ENCODE measurements at places on chromosomes 1 and 21. TPM values are rescaled to one million over a fixed set of nuclear protein-coding genes. Genes with fewer than 3 reads are reported as not detected.
A peak's percentile ranks its signal among the peaks of the same experiment; 100 is the strongest.

GRCh38 chr1:21317035-21317689, 26.9 kb upstream of the ECE1 start:
- peak; percentile 82 for DNase-seq

GRCh38 chr1:3115275-3116149, 46.5 kb downstream of the PRDM16 start:
- no peak for DNase-seq

DNA sequence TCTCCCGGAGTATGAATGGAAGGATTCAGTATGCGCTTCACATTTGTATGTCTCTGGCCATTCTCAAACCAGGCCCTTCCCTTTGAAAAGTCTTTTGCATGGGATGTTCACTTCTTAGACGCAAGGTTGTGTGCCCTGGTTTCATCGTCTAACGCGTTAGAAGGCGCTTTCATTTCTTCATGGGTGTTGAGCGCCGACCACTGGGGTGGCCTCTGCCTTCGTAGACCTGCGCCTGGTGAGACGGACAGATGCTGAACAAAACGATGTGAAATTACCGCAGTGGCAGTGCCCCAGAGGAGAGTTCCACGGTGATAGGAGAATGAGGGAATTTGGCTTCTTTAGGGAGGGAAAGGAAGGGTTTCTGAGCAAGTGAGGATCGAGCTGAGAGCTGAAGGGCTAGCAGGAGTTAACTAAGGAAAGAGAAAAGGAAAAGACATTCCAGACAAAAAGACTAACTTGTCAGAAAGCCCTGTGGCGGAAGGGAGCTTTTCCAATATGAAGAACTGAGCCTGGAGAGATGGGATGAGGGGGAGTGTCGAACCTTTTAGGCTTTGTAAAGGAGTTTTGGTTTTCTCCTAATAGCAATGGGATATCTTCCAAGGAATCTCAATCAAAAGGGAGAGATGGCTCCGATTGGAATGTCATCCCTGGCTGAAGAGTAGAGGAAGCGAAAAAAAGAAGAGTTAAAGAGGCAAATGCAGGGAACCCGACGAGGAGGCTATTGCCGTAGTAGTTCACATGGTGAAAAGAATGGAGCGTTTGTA, 951 bp downstream of the GGPS1 start:
- peak; percentile 49 for DNase-seq

DNA sequence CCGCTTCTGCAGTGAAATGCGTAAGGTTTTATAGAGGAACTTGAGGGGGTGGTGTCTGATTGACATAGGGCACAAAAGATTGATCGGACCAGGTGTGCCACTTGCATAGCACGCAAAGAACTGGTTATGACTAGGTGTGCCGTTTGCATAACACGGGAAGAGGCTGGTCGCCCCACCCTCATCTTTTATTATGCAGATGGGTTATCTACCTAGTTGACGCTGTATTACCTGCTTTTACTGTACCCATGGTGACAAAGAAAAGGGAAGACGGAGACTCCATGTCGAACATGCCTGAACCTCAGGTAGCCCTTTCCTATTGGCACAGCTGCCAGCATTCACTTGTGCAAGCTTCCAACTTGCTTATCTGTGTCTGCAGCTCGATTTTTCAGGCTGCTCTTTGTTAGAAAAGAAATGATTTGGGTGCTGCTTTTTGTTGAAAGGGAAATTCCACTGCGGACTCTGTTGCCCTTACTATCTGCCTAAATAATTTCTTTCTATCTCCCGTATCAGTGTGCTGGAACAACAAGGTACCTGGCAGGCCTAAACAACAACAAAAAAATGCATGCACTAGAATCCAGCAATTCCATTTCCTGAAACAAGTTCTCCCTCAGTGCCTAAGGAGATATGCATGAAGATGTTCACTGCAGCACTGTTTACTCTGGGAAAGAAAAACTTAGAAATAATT, 194.4 kb upstream of the KAZN start:
- DNase-seq, result no peak

DNA sequence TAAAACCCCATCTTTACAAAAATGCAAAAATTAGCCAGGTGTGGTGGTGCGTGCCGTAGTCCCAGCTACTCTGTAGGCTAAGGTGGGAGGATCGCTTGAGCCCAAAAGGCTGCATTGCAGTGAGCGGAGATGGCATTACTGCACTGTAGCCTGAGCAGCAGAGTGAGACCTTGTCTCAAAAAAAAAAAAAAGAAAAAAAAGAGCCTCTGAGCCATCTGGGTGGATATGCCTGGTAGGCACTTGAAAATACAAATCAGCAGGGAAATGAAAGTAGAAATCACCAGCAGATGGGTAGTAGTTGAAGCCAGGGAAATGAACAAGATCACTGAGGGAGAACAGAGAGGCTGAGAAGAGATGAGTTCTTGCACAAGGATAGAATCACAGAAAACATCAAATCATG, 131.0 kb upstream of the HMCN1 start:
- no peak for DNase-seq

- DNase-seq, result no peak
Measured at GRCh38 chr1:23159963-23160877, 8.4 kb downstream of the LUZP1 start.

DNA sequence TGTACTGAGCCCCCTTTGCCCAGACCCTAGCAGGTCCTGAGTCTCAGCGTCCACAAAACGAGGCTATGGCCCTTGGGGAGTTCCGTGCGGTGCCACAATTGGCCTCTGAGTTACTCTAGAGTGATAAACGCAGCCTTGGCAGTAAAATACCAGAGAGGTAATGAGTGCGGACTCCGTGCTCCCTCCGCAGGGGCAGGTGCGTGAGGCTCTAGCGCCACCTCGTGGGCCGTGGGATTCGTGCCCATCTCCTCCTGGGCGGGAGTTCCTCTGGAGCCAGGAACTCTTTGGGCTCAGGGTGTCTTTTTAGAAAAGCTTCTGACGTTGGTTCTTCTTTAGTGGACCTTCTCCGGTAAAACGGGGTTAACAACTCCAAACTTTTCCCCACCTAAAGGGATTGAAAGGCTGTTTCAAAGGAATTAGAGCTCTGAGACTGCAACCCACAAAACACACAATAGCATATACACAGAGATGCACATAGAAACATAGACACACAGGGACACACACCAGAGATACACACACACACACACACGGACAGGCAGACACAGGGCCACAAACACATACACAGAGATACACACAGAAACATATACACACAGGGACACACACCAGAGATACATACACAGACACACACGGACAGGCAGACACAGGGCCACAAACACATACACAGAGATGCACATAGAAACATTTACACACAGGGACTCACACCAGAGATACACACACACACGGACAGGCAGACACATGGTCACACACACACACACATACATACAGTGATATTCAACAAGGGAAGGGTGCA, 99.4 kb downstream of the KCNJ15 start:
- peak; percentile 84 for DNase-seq

The MYOG gene
- total RNA-seq, result not detected

DNA sequence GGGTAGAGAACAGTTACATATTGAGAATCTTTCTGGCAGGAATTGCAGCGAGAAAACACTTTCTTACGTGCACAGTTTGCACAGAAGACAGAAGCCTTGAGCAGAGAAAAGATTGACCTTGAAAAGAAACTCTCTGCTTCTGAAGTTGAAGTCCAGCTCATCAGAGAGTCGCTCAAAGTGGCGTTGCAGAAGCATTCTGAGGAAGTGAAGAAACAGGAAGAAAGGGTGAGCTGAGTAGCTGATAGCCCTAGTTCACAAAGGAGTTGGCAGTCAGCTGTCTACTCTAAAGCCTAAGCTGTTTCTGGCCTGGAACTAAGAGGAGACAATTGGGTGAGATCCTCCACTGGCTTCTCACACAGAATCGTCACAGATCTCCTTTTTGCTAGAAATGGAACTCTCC, 20.3 kb upstream of the SH3BGRL3 start:
- no peak for DNase-seq

DNA sequence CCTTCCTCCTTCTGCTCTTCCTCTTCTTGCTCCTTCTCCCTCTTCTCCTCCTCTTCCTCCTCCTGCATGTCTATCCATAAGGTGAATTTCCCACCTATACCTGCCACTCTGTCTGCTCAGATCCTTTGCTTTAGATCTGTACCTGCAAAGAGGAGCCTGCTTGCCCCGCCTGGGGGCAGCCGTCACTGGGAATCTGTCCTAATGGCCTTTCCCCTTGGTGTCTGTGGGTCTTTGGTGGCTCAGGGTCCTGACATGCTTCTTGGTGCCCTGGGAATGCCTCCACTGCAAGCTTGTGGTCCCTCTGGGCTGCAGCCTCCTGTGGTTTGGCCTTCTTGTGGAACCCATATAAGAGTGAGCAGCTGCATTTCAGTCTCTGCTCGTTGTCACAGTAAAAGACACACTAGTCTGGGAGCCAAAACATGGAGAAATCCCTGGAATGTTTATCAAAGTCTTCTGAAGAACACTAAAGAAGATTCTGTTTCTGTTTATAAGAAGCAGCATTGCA, 79.5 kb upstream of the CSF3R start:
- DNase-seq, result no peak

The PLA2G4A gene
- 45.3 TPM for total RNA-seq

- no peak for DNase-seq
Measured at GRCh38 chr1:96581772-96582171, 139.8 kb upstream of the PTBP2 start.

DNA sequence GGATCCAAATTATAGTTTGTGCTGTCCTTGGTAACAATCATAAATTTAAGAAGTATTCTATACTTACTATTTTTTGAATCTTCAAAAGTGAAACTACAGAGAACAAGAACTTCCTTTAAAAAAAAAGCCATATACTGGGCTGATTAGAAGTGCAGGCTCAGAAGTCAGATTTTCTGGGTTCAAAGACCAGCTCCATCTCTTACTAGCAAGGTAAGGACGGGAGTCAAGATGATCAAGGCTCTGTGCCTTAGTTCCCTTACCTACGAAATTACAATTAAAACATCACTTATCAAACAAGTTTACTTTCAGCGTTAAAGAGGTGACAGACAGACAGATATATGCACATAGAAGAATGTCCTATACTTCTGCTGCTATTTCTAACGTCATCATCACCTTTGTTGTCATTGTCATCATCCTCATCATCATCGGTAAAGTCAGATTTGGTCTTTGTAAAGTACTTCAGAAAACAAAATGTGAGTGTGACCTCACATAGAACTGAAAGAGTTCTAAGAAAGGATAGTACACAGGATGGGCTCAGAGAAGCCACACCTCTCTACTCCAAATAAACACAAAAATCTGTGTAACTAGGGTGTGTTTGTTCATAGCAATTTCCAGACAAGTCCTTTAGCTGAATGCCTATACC, 178.7 kb downstream of the VAV3 start:
- DNase-seq, result no peak

DNA sequence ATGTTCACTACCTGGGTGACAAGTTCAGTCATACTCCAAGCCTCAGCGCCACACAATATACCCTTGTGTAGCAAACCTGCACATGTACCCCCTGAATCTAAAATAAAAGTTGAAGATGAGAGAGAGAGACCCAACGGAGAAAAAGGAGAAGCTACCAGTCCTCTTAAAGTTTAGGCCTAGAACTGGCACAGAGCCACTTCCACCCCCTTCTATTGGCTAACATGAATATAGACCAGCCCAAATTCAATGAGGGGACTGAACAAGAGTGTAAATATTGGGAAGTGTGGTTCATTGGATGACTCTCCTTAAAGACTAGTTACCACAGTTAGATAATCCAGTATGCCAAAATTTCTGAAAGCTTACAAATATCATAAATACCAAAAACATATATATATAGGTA, 139.9 kb upstream of the ATP1B1 start:
- DNase-seq, result no peak

Data from ureter (tissue), 1 donor.